ENCODE measurements at places on chromosomes 12 and 14.
A peak's percentile ranks its signal among the peaks of the same experiment; 100 is the strongest.

DNA sequence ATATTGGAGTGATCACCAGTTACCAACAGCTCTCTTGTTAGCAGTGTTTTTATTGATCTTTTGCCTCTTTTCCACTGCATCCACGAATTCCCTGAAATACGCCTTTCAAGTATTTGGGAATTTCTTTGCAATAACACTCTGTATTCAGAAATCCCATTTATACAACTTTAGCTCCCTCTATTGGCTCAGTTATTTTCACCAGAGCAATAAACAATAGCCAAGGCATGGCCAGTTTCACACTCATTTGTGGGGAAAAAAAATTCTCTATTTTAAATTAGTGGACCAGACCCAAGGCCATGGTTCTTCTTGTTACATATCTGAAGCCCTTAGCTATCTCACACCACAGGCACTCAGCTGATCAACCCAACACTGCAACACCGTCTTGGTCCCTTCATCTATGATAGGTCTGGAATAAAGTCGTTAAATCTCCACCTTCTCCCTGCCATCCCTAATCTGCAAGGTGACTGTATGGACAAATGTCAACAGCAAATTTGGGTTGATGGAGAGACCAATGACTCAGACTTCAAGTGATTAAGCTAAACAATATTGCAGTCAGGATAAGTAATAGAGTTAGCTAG, 92.4 kb upstream of the TMEM260 start:
- DNase-seq: no peak

DNA sequence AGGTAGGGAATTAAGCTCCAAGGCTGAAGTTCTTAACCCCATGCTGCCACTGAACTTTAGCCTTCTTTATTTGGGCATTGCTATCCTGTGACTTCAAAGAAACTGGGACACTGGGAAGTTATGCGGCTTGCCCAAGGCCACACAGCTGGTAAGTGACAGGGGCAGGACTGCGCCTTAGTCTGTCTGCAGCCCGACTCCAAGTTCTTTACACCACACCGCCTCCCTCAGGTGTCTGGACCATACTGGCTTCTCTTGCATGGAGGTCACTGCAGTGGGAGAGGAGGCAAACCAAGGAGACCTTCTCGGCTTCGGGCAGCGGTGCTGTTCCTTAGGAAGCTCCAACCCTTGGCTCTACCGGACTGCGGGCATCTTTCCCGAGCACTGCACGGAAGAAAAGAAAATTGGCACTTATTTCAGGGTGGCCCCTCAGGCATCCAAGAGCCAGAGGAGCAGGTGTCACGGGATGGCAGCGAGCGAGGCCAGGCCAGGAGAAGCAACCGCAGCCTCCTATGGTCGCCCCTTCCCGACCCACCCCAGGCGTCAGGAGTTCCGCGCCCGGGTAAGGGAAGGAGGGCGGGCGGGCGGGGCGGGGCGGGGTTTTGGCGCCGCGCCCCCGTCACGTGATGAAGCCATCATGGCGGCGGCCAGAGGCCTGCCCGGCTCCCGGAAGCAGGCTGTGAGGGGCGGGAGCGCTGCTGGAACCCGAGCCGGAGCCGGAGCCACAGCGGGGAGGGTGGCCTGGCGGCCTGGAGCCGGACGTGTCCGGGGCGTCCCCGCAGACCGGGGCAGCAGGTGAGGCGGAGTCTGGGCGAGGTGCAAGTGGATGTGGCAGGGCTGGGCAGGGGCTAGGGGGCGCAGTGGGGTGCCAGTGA, 16.4 kb upstream of the ESPL1 start:
- DNase-seq: peak; percentile 51

- peak; percentile 83 for DNase-seq
These were observed at the start of gene GZMB for GRCh38 chr14:24634158-24634557. TSS of gene GZMB (minus strand) at chr14:24634190. CDS start at chr14:24634160, 30 bp downstream.

GRCh38 chr12:79252358-79253075, 387.9 kb downstream of the SYT1 start:
- no peak for DNase-seq

DNA sequence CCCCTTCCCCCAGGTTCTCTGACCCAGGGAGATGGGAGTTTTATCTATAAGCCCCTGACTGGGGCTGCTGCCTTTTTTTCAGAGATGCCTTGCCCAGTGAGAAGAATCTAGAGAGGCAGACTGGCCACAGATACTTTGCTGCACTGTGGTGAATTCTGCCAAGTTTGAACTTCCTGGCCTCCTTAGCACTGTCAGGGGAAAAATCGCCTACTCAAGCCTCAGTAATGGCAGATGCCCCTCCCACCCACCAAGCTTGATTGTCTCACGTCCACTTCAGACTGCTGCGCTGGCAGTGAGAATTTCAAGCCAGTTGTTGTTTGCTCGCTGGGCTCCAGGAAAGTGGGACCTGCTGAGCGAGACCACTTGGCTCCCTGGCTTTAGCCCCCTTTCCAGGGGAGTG, 31.7 kb downstream of the KLRK1 start:
- no peak for DNase-seq

GRCh38 chr14:22233377-22233776, 355.6 kb downstream of the DAD1 start:
- no peak for DNase-seq

DNA sequence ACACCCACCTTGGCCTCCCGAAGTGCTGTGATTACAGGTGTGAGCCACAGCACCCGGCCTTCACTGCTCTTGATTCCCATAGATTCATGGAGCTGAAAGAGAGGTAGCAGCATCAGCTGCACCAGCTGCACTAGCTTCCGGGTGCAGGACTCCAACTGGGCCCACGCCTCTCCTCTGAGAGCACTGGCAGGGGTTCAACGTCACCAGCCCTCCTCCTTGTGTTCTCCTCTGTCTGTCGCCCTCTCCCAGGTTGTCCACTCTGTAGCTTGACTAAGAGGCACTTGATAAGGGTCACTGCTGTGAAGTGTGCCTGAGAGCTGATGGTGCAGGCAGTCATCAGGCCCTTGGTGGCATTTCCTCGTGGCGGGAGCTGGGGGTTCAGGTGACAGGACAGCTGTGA, 28.3 kb downstream of the MLXIP start:
- no peak for DNase-seq

DNA sequence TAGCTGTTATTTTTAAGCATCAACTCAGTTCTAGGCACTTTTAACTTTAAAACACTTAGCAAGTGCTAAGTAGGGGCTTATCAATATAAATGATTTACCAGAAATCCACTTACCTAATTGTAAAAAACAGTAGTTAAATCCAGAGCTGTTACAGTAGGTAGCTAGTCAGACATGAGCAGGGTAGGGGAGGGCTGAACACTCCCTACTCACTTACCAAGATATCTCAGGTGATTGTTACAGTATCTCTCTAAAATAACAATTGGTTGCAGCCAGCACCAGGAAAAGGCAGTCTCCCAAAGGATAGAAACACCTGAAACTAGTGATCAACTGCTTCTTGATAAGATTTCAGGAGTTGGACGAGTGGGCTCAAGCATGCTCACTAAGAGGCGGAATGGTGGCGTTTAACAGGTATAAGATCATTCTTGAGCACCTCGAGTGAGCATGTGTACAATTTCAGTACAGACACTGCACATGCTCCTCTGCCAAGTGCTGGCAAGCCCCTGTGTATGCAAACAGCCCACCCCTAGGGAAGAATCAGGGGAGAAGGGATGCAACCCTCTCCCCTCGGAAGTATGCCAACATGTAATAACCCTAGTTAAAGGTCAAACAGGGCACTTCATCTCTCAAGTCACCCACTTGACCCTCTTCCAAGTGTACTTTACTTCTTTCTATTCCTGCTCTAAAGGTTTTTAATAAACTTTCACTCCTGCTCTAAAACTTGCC, 1113.6 kb upstream of the SEL1L start:
- no peak for DNase-seq

- DNase-seq: no peak
These were observed 441 bp downstream of the RAB5B start for GRCh38 chr12:55974308-55974730.

DNA sequence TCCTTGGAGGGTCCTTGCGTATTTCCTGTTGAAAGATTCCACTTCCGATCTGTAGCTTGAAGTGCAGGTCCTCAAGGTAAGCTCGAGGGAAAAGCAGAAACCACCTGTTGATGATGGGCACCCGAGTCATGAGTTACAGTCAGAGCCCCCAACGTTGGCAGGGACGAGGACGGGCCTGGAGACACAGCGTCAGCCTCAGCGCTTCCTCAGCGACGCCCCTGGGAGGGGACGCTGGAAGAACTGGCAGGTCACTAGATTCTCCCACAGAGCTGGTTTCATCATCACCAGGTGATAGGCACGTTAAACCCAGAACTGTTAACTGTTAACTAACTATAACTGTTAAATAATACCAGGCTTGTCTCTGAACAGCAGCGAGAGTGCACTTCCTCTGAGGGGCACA, 101.8 kb downstream of the TNFAIP2 start:
- DNase-seq: no peak

DNA sequence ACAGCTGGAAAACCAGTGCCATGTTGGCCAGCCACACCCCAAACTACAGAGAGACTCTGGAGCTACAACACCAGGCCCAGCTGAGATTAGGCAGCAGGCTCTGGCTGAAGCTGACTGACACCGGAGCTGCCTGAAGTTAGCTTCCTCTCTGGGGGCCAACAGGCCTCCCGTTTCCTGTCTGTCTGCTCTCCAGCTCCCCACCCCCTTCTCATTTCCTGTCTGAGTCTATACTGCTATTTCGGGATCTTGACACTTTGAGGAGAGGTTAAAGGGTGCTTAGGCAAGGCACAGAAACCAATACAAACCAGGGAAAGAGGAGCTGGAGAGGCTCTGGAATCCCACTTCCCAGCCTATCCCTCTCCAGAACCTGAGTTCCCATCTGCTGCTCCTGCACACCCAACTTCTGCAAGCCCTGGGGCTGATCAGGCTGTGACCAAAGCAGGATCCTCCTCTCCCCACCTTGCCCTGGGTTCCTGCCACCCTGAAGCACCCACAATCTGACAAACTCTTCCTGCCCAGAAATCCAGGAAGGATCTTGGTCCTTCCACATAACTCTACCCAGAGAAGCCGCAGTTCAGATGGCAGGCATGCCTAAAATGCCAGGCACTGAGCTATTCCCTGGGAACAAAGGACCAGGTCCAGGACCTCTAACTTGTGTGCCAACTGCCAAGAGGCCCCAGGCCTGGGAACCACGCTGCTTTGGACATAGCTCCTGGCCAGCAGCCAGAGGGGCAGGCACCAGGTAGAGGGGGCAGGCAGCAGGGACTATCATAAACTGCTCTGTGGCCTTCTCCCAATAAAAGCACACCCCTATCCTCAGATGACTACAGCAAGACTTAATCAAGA, 39.9 kb downstream of the PRPF40B start:
- DNase-seq: peak; percentile 80

DNA sequence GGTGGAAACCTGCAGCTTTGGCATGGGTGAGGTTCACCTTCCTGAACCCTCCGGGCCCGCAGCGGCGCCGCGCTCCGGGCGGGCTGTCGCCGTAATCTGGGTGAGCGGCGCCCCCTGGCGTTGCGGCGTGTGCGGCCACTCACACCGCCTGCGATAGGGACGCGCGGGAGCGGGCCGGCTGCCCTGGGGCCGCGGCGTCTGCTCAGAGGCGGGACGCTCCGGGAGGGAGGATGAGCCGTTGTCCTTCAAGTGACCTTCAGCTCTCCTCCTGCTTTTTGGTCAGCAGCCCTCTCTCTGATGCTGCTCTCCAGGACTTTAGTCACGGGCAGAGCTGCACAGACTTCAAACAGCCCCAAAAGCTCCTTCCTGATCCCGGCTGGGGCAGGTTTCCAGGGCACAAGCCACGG, 211.7 kb upstream of the FKBP4 start:
- no peak for DNase-seq

DNA sequence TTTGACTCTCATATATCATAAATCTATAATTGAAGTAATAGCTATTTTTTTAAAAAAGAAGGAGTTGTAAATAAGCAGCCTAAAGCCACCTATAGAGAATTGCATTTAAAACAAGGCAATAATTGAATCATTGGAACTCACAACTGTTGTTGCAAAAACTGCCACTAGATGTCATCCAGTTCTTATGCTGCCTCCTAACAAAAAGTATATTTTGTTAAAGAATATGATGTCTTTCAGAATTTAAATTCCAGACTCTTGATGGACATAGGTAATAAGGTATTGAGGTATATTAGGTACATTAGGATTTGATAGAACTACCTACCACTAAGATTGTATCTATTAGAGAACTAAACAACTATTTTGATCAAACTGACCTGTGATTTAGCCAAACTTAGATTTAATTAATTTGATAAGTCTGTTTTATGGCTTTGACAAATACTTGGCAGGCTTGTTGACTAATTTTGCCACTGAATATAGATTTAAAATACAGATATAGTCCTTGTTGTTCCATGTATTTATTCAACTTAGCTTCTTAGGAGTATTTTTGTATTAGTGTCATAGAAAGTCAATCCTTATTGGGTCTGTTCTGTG, 401.4 kb downstream of the RPL10L start:
- no peak for DNase-seq

- DNase-seq: no peak
These were observed 18.4 kb downstream of the POU6F1 start for GRCh38 chr12:51199366-51199945.

DNA sequence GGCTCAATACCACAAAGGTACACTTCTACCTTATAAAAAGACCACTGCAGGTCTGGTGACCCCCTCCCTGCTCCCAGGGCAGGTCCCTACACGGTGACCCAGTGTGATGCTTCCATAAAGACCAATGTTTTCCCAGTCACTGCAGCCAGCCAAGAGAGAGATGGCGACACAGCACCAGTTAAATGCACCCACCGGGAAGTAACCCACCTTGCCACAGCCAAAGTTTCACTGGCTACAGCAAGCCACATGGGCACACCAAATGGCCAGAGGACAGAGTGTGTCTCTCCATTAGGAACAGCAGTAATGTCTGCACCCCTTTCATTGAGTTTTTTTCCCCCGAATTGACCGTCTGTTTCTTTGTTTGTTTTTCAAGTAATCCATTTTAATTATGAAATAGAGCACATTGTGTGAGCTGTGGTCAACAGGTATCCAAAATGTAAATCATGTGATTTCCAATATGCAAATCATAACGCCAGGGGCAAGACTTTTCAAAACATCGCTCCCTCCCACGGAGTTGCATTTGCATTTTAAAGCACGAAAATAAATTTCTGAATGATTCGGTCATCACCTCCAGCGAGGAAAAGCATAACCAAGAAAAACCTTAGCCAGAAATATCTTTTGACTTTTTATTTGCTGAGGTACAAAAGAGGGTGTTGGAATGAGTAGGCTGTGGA, 48.9 kb upstream of the EML1 start:
- DNase-seq: no peak

GRCh38 chr12:98513379-98514322, 1.7 kb upstream of the TMPO start:
- no peak for DNase-seq

GRCh38 chr14:93546642-93547041, 115.9 kb downstream of the UNC79 start:
- no peak for DNase-seq

DNA sequence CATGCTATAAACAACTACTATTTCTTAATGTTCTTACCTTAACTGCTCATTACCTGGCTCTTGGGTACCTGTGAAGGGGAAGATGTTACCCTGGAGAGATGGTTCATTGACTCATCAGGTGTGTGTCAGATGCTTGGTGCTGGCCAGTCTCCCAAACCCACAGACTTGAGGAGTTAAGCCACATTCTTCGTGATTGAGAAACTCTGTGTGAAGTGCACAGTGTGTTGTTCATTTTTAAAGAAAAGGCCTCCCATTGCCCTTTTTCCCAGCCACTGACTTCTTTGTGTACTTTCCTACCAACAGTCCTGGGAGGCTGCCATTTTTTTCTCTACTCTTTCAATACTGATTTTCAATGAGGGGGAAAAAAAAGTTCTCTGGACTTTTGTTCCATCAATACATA, 3.2 kb downstream of the MGST1 start:
- no peak for DNase-seq
